ENCODE measurements at places on chromosomes 4 and X.
A peak's percentile ranks its signal among the peaks of the same experiment; 100 is the strongest.

- no peak for DNase-seq
Observed at GRCh38 chr4:83558680-83559079, 22.8 kb downstream of the GPAT3 start.

- no peak for DNase-seq
Observed at GRCh38 chr4:98620087-98620784, 38.2 kb downstream of the TSPAN5 start.

GRCh38 chr4:86652332-86652932 lies 58.3 kb downstream of the PTPN13 start:
- no peak for DNase-seq

DNA sequence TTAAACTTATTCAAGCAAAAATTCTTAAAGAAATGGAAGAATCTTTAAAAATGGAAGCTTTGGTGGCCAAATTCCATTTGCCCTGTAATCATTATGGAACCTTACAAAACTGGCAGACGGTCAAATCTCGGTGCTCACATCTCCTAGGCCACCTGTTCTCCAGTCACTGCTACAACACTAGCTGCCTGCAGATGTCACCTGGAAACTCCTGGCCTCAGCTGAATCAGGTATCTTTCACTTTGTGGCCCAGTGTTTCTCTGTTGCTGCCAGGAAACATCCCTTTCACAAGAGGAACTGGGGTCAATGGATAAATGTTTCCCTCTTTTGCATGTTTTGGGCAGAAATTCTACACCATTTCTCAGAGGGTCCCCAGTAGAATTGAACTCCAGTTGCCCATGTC lies 4.2 kb upstream of the CXCL3 start:
- no peak for DNase-seq

DNA sequence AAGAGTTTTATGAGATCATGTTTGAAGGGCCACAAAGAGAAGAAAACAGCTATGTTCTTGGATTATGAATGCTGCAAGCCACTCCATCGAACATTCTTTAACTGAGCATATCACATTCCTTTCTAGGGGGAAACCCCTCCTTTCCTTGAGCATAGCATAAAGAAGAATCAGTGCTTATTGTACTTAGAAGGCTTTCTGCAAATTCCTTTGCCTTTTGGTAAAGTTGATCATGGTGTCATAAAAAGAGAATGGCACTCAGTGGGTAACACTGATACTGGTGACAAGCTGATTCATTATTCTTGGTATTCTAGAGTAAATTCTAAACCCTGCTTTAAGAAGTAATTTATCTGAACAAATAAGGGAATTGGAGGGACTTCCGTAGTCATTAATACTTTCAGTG lies 88.5 kb upstream of the GPR34 start:
- DNase-seq = no peak

GRCh38 chr4:184819786-184820185 lies 6.0 kb downstream of the ACSL1 start:
- no peak for DNase-seq

GRCh38 chrX:63350465-63350877 lies 661 bp downstream of the SPIN4 start:
- peak; percentile 66 for DNase-seq

GRCh38 chr4:31204874-31205273 lies 484.7 kb downstream of the PCDH7 start:
- no peak for DNase-seq

- DNase-seq = no peak
Observed at GRCh38 chr4:109294468-109295020, 7.9 kb downstream of the COL25A1 start.

GRCh38 chr4:64584981-64585557 lies 175.8 kb upstream of the TECRL start:
- DNase-seq = no peak

DNA sequence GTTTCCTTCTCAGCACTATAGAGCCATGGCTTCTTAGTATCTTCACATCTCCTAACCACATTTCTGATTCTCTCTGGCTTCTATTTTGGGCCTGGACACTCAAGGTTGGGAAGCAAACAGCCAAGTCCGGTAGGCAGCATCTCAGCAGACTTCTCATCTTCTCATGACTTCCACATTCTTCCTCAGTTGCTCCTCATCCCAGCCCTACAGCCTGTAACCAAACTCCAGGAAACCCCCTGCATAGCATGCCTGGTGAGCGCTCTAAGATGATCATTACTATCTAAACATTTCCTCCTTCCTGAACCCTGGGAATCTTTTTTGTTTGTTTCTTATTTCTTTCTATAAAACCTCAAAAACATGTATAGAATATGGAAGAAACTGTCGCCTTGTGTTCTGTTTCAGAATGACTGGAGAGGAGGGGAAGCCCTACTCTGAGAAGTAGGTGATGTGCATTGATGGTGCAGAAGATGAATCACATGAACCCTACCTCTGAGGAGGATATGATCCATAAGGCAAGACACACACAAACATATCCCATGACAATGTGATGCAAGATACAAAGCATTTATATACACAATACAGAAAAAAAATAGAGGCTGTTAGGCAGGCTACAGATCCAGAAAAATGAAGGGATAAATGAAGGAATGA lies 219.8 kb upstream of the GYPA start:
- no peak for DNase-seq

DNA sequence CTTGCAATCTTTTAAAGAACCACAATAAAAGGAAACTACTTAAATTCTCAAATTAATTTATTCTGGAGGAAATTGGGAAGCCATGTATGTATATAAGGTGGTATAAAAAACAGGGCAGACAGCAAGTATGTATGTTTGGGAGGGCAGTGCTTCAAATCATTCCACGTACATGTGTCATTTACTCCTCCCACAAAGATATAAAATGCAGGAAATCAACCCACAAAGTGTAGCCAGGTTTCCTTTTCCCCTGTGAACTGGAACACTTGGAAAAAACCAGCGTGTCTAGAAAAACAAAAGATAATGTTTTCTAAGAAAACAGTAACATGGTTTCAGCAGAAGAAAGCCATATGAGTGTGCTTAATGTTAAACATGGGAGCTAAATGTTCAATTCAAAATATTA lies 156.7 kb upstream of the FAM47A start:
- DNase-seq = no peak

- DNase-seq = no peak
Observed at GRCh38 chr4:183729430-183730328, 70.6 kb downstream of the TRAPPC11 start.

DNA sequence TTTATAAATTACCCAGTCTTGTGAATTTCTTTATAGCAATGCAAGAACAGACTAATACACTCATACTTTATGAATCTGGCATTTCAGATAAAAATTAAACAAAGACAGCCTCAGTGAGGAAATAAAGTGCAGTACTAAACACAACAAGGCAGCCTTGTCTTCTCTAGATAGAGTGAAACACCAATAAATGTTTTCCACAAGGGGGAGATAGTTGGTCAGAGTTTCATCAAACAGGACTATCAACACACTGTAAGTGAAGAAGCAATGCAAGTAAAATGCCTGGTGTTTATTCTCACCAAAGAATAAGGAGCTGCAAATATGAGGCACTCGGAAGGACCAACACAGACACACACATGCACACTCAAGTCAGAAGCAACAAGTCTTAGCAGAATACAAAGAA lies 62.8 kb downstream of the FAM9B start:
- DNase-seq = no peak

DNA sequence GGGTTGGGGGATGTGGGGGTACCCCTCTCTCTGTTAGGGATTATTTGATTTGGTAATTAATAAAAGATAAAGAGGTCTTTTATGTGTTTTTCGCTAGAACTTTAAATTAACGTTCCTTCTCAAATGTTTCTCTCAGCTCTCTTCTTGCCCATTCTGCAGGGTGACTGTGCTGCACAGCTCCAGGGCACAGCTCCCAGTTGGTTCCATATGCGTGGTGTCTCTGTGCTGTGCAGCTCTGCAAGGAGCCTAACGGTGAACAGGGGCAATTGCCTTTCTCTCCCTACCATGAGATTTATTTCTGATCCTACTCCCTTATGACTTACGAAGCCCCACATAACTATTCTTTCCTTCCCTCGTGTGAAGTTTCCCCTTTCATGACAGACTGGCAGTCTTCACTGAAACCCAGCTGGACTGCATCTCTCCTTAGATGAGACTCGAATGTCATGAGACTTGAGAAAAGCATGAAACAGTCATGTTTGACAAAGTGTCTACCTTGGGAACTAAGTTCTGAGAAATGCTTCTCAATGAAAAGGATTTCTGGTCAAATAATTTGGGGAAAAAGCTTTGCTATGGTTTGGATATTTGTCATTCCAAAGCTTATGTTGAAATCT lies 50.2 kb upstream of the SPRY1 start:
- no peak for DNase-seq

- no peak for DNase-seq
Observed at GRCh38 chr4:106095408-106095807, 200.1 kb downstream of the NPNT start.

DNA sequence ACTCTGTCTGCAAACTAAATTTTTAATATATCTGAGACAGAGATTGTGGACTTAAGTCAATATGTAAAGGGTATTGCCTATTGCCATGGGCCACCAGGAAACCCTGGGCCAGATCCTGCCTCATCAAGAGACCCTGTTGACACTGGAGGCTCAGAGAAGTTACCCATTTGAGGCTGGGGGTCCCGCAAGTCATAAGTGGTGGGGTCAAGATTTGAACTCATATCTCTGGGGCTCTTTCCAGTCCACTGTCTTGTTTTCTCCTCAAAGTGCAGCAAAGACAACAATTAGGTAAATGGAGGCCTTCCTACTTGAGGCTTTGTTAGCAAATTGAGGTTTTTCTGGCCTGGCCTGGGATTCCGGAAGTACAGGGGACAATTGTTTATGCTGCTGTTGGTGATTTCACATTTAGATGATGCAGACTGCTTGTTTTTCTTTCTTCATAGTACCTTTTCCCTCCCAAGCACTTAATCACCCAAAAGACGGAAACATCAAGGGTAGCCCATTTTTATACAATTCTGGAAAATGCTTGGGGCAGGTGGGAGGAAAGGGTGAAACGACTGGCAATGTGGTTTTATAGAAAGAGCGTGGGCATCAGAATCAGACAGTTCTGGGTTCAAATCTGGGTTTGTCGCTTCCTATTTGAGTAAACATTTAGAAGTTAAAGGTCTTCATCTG lies 160.0 kb downstream of the SMIM20 start:
- no peak for DNase-seq

DNA sequence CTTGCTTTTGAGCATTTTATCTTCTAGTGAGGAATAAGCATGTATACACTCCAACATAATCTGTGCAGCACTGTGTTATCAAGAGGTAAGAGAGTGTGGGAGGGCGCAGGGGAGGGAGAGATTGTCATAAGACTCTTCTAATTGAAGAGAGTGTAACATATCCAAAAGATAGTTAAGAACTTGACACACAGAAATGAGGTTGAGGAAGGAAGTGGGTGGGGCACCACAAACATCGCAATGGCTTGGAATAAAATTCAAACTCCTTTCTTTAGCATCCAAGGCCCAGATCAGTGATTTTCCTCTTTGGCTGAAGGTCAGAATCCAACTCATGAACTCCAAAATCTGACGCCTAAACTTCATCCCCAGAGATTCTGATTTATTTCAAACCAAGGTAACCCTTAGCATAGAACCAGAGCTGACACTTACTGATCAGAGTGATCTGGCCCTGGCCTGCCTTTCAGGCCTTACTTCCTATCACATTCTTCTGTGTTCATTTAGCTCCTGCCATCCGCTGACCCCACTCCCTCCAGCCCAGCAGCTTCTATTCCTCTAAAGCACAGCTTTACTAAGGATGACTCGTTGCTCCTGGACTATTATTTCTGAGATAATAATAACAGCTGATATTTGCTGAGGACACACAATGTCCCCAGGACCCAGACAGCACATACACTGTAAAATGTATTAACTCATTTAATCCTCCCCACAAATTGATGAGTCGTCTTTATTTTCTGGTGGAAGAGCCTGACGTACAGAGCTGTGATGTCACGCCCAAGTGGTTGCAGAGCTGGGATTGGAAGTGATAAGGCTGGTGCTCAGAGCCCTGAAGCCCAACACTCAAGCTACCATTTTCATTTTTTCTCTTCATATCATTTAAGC lies 10.6 kb upstream of the CTSO start:
- peak; percentile 64 for DNase-seq

- peak; percentile 72 for DNase-seq
Observed at GRCh38 chrX:39813631-39814277, 284.0 kb downstream of the BCOR start.

- DNase-seq = peak; percentile 15
Observed at GRCh38 chrX:71545364-71545763, 12.5 kb downstream of the OGT start.

DNA sequence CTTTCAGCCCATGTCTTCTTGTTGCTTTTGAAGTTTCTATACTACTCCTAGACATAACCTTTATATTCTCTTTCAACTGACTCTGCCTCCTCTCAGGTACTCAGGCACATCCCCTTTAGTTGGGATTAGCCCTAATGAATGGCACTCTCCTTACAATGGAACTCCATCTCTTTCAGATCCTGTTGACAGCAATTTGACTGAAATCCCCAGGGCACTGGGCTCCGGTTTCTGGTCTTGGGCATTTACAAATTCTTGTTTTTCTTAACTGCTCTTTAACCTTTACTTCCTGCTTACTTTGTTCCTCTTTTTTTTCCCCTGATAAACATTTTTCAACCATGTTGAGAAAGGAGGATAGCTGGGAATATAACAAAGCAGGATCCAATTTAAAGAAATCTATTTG lies 68.9 kb downstream of the ENOX2 start:
- no peak for DNase-seq

- DNase-seq = no peak
Observed at GRCh38 chr4:23888421-23889319, 1.2 kb downstream of the PPARGC1A start.

GRCh38 chr4:185801471-185801870 lies 10.5 kb downstream of the SORBS2 start:
- DNase-seq = no peak

DNA sequence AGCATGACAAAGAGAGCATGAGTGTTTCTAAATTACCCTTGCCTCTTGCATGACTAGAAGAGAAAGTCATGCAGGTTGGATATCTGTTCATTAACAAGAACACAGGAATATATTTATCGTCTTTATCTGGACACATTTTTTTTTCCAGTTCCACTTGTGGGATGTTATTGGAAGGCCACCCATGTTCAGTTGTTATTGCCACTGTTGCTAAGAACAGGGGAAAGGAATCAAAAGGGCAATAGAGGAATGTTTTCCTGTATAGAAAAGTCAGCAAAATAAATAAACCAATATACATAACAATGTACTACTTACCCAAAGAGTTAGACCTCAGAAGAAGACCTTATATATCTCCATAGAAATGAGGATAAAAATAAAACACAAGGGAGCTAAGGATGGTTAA lies 270.1 kb downstream of the QDPR start:
- no peak for DNase-seq

DNA sequence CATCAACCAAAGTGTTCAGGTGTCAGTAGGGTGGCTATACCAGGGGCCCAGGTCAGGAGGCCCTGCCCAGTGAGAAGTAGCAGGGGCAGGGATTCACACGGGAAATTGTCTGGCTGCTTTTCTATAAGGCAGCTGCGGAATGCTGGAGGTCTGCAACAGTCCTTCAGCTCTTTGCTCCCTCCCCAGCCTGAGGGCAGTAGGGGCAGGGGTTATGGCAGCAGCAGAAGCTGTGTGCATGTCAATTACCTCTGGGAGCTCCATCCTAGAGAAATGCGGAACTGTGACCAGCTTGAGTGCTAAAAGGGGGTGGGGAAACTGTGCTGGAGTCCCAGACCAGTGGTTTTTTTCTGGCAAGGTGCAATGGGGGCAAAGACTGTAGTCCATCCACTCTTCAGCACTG lies 810.4 kb downstream of the PCDH7 start:
- DNase-seq = no peak

All from head of caudate nucleus (tissue), 42 donors.